Stimulated activated effector memory CD8-positive, alpha-beta T cell treated with anti-CD3 and anti-CD28 coated beads, Interleukin-12 subunit alpha, Interleukin-12 subunit beta, amount 100 ng/mL, for 72 hours (primary cell): ENCODE measurements at places on chromosomes 11 and 22.

DNA sequence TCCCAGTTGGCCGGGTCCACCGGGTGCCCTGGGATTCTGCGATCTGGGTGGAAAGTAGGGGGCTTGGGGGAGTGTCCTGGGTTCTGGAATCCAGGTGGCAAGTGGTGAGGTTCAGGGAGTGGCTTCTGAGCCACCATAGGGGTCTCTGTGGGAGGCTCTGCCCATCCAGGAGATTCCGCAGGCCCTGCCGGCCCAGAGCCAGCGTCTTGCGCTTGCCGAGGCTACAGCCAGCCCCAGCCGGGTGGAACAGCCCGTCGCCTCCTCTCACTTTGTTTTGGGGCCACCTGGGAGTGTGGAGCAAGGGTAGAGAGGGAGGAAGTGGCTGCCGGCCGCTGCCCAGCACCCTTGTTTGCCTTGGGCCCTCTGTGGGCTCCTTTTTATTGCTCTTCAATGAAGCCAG lies 60.6 kb upstream of the PPP6R3 start:
- no peak for DNase-seq

- DNase-seq, result no peak
Measured at GRCh38 chr11:68470304-68470811, 9.8 kb downstream of the PPP6R3 start.

DNA sequence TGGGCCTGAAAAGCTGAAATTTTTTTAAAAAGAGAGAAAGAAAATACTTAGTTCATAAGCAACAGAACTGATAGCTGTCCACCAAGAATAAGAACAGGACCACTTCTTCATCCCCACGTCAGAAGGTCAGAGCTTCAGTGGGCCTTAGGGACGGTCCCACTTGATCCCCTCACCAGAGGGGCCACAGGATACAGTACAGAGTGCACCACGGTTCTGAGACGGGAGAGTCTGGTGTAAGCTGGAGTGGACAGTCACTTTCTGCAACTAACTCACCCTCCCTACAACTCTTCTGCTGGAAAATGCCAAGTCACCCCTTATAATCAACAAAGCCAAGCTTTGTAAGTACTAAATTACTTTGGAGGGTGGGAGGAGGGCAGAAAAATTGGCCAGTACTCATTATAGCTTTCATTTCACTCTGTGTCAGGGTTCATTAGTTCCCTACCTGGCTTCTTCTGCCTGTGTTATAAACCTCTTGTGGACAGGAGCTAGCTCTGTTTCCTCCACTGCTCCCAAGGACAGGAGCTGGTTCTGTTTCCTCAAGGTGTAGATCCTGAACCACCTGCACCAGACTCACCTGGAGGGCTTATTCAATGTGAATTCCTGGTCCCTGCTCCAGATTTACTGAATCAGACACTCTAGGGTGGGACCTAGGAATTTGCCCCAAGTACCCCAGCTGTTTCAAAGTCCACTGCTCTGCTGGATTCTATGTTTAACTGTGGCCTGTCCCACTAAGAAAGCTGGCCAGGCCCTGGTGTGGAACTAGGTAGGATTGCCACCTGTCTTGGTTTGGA lies 39.6 kb downstream of the SCGB1A1 start:
- no peak for DNase-seq

DNA sequence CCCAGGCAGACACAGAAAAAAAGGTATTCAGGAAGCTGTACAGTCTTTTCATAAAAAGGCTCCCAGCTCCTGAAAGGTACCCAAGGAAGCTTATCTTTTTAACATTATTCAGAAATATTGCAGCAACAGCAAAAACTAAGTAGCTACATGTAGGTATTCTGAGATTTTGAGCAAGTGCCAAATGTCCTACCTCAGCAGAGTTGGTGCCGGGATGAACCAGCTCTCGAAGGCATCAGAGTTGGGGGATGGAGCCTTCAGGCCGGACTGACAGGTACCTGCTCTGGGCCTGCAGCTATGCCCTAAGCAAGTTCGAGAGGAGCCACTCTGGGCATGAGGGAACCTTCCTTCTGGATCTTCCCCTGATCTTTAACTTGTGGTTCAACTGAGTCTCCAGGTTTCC lies 77.1 kb upstream of the TTC12 start:
- no peak for DNase-seq

- DNase-seq, result peak; percentile 57
Measured at GRCh38 chr11:85682330-85683305, 3.4 kb downstream of the CCDC89 start.

- peak; percentile 49 for DNase-seq
Measured at GRCh38 chr11:44286268-44286880, 23.6 kb downstream of the ALX4 start.
